ENCODE measurements at places on chromosomes 5 and 9.

DNA sequence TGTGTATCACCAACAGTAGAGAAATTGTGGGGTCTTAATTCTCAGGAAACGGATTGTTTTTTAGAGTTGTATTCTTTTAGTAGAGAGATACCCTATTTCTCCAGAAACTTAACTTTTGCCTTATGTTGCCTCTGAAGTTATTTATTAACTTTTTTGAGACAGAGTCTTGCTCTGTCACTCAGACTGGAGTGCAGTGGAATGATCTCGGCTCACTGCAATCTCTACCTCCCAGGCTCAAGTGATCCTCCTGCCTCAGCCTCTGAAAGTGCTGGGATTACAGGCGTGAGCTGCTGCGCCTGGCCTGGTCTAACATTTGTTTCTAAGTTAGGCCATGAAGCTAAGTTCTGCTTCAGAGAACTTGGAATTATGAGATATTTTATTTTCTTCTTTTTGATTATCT lies 75.0 kb downstream of the CFAP95 start:
- no peak for DNase-seq

- DNase-seq, result peak; percentile 62
Measured at GRCh38 chr9:73565833-73566465, 414.3 kb downstream of the ANXA1 start.

- DNase-seq, result no peak
Measured at GRCh38 chr5:73436535-73437100, 12.0 kb downstream of the FOXD1 start.

DNA sequence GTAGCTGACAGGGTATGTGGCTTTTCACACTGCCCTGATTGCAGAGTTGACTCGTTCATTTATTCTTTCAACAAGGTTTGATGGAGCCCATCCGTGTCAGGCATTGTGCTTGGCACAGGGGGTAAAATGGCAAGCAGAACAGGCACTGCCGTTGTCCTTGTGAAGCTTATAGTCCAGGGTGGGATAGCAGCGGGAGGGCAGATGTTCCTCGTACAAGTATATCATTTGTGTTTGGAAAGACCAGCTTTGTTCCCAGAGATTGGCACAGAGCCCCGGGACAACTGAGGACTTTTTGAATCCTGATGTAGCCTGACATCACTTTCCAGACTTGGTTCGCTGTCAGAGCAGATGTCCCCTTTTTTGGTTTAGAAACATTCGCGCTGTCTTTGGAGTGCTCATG lies 50.9 kb downstream of the MVB12B start:
- DNase-seq, result no peak

- no peak for DNase-seq
Measured at GRCh38 chr9:38240051-38240450, 152.5 kb upstream of the ALDH1B1 start.

GRCh38 chr5:173411791-173412555 lies 83.8 kb upstream of the STC2 start:
- no peak for DNase-seq

DNA sequence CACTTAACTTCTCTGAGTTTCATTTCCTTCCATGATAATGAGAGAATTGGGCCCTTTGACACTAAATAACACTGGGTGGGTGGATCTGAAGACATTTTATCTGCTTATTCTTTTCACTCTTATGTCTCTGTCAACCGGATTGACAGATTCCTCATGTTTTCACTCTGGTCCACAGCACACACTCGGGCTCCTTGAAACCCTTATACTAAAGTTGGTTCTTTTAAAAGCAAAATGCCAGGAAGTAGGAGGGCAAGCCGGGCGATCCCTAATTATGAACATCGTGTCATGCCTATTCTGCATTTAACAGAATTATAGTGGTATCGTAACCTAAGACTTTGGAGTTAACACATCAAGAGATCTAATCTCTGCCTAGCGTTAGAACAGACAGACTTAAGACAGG lies 28.2 kb upstream of the CREBRF start:
- DNase-seq, result no peak

GRCh38 chr5:36373527-36374086 lies 71.9 kb upstream of the RANBP3L start:
- DNase-seq, result no peak

- no peak for DNase-seq
Measured at GRCh38 chr5:35151146-35151920, 79.0 kb downstream of the PRLR start.

DNA sequence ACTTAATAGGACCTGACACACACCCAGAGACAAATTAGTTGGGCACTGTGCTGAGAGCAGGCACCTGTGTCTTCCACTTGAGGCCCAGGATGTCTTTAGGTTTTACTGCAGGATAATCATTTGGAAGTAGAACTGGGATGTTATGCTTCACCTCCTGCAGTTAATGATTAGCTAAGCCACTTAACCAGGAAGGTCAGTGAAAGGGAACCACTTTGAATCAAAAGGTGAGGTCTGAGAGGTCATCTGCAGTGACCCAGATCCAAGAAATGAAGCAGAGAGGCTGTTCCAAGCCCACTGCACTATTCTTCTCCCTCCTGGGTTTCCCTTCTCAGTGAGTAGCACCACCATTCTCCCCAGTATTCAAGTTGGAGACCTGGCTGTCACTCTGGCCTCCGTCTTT lies 110.5 kb downstream of the SNX18 start:
- DNase-seq, result no peak

DNA sequence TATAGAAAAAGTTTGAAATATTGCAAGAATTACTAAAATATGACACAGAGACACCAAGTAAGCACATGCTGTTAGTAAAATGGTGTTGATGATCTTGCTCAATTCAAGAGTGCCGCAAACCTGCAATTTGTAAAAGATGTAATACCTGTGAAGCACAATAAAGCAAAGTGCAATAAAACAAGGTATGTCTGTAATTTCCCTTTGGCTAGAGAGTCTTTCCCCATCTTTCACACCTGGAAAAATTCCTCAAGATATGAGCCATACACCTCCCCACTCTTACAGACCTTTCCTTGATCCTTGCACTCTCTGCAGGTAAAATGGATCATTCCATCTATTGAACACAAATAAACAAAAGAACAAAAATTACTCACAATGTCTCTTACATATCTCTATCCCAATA lies 597.8 kb downstream of the EFNA5 start:
- no peak for DNase-seq

DNA sequence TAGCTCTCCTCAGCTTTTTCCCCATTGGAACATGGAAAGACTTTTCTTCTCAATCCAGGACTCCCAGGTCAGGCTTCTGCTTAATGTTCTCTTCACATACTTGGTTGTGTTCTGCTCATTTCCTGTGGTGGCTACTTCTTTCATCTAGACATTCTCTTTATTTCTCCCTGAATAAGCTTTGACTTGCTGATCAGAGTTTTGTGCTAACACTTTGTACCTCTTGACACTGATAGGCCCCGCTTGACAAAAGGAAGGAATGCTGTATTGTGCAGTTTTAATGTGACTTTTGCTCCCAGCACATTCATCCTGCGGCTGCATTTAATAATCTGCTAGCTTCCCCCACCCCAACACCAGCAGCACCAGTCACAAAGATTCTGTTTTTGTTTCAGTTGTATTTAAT lies 90.9 kb upstream of the MINAR2 start:
- DNase-seq, result no peak

- DNase-seq, result peak; percentile 12
Measured at GRCh38 chr5:152505442-152506042, 100.5 kb upstream of the NMUR2 start.

Data from retinal pigment epithelial cell (primary cell).